ENCODE measurements at places on chromosomes 6 and 20.

DNA sequence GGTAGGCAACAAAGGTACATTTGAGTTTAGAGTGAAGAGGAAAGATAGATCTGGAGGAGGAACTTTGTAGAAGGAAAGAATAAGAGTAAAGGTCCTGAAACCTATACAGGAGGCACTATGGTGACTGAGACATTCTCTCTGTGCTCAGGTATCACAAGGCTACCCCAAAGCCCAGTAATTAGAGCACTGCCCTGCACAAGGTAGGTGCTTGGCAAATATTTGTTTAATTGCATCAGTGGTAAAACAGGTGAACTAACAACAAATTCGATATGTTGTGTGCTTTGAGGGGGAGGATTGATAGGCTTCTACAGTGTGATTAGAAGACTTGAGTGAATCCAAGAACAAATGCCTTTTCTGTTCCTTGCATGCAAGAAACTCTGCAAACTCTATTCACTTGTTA lies 6.8 kb upstream of the TSHZ2 start:
- no peak for DNase-seq

- DNase-seq, result peak; percentile 12
Observed at GRCh38 chr6:73722318-73723060, 26.5 kb downstream of the CD109 start.

- DNase-seq, result no peak
Observed at GRCh38 chr6:170232186-170233002, 58.5 kb downstream of the DLL1 start.

GRCh38 chr6:69408886-69409285 lies 387.9 kb downstream of the LMBRD1 start:
- no peak for DNase-seq

- no peak for DNase-seq
Observed at GRCh38 chr6:108080010-108080780, 5.7 kb upstream of the OSTM1 start.

- DNase-seq, result no peak
Observed at GRCh38 chr20:58375759-58376352, 13.2 kb upstream of the VAPB start.

- no peak for DNase-seq
Observed at GRCh38 chr6:78810698-78811097, 56.7 kb upstream of the IRAK1BP1 start.

GRCh38 chr20:14922503-14923267 lies 585.3 kb upstream of the FLRT3 start:
- no peak for DNase-seq

DNA sequence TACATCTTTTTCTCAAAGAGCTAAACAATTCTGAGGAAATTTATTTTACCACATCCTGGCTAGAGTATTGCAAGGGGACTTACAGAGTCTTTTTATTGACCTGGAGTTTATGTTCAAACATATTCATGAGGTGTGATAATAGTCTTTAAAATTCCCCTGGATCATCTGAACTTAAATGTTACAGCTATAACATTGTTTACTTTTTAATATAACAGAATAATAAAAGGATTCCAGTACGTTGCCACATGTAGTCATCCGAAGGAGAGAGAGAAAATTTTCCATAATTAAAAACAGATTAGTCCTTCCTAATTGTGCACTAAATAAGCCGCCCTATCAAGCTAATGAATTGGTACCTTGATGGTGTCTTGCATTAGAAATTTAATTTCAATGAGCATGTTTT lies 765.4 kb upstream of the MAP3K7 start:
- DNase-seq, result no peak

DNA sequence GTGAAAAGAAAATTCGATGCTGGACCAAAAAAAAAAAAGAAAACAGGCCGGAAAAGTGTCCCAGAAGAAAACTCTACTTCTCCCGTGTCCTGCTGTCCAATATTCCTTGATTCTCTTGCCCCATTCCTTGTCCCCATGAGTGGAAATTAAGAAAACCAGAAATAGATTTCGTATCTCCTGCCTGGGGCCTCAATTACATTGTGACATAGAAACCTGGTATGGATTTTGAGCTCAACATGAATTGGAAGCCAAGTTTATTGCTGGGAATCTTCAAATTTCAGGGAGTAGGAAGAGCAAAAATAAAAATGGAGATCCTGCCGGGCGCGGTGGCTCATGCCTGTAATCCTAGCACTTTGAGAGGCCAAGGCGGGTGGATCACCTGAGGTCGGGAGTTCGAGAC lies 11.9 kb downstream of the ISM1 start:
- DNase-seq, result no peak

- no peak for DNase-seq
Observed at GRCh38 chr20:62753626-62754025, 42.6 kb upstream of the MRGBP start.

GRCh38 chr6:134689177-134689576 lies 260.7 kb downstream of the ALDH8A1 start:
- no peak for DNase-seq

GRCh38 chr6:85062884-85063283 lies 298.5 kb upstream of the TBX18 start:
- DNase-seq, result no peak

- no peak for DNase-seq
Observed at GRCh38 chr20:63778034-63778752, 38.6 kb downstream of the SLC2A4RG start.

DNA sequence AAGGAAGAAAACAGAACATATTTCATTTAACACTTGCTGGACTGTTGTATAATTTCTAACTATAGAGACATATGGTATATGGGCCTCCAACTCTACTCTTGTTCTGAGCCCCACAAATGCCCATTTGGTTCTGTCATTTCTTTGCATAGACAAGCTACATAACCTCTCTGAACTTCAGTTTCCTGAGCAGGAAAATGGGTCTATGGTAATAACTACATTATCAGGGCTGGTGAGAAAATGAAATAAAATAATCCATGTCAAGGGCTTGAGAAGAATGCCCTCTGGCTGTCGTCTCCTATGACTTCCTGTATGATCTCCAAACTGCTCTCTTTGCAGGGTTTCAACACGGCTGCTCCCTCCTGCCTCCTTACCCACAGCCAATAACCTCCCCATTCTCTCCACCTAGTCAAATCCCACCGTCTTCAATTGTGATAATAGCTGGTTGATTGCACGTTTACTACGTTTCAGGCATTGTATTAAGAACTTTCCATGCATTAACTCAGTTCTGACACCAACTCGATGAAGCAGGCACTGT lies 12.0 kb downstream of the ZCCHC3 start:
- no peak for DNase-seq

GRCh38 chr20:967796-968742 lies 34.0 kb downstream of the RSPO4 start:
- no peak for DNase-seq

DNA sequence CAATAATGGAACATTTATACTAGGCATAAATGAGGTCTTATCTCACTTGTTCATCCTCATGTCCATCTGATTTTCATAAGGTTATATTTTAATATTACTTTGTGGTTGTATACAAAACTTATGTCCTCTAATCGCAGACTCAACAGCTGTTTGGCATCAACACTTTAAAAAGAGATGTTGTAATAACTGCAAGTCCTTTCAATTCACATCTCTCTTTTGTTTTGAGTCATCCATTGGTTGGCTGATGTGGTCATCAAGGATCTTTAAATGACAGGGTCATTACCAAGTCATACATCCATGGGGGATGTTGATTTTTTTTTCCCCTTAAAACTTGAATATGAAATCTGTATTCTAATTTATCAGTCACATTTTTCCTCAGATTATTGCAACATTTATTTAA lies 299.4 kb upstream of the NRSN1 start:
- no peak for DNase-seq

GRCh38 chr20:53328961-53329360 lies 264.7 kb downstream of the ZNF217 start:
- no peak for DNase-seq

- peak; percentile 59 for DNase-seq
Observed at GRCh38 chr6:41278699-41279405, 7.6 kb downstream of the TREM1 start.

DNA sequence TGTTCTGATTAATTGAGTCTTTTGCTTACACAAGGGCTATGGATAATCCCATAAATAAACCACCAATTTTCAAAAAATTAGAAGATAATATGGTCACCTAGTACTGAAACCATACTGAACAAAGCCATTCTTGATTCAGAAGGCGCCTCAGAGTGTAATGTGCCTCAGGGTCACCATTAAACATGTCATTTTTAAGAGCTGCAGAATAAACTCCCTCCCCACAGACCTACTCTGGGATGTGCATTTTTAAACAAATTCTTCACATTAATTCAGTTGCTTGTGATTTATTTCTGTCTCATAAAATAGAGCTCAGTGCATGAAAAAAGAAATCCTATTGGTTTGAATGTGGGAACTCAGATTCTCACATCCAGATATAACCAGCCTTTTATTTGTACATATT lies 202.1 kb upstream of the HEY2 start:
- no peak for DNase-seq

- no peak for DNase-seq
Observed at GRCh38 chr20:59177266-59178250, 13.9 kb downstream of the ZNF831 start.

DNA sequence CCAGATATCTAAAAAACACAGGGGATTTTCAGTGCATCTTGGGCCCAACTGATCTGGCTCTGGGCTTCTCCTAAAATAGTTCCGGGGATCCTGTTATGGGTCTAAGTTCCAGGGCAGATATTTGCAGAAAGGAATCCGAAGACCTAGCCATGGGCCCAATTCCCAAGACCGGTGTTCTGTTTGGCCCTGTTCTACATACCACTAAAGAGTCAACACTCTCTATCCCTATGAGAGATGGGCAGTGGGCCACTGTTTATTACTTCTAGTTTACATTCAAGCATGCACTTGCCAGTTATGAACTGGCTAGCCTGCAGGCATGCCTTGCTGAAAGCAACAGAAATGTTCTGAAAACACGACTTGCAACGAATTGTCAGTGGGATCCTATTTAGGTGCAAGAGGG lies 87.4 kb upstream of the PLCB4 start:
- no peak for DNase-seq

GRCh38 chr20:33082546-33082945 lies 3.1 kb downstream of the BPIFB4 start:
- DNase-seq, result no peak

- DNase-seq, result no peak
Observed at GRCh38 chr20:50381075-50381732, 129.0 kb upstream of the PTPN1 start.

DNA sequence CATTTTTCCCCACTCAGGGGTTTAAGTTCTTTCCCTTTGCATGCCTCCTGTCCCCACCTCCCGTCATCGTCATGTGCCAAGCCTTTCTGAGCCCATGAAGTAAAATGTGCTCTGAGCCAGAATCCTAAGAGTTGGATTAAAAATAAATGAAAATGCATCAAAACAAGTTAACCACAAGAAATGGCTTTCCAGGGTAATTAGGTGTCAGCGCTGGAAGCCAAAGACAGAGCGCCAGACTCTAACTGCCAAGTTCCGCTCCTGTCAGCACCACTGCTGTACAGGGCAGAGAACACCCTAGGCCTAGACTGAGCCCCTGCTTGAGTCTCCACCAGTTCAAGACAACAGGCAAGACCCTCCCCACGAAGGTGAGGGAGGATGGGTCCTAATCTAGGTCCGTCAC lies 5.5 kb upstream of the C20orf202 start:
- DNase-seq, result no peak

GRCh38 chr20:4167261-4168021 lies 152.1 kb upstream of the RNF24 start:
- no peak for DNase-seq

GRCh38 chr6:109379711-109380110 lies 2.6 kb downstream of the CD164 start:
- DNase-seq, result no peak

DNA sequence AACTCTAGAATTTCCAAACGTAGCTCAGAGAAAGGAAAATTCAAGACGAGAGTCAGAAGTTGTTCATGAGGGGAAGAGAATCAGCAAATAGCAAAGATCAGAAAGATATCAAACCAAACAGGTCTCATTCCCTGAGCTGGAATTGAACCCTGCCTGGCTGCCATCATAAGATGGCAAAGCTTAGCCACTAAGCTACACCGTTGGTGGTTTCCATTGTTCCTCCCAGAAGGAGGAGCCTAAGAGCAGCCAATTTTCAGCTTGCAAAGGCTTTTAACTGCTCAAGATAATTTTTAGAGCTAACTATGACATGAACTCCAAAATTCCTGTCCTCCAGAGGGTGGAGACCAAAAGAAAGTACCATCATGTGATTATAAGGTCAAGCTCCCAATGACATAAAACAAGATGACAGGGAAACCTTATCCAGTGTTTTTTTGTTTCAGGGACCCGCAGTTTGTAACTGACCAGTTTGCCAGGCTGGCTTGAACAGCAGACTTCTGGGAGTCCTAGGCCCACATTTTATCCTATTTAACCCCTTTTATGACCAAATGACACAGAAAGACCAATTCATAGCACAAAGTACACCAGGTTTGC lies 55.9 kb downstream of the COL11A2 start:
- no peak for DNase-seq

- DNase-seq, result no peak
Observed at GRCh38 chr6:152054441-152054840, 247.0 kb downstream of the ESR1 start.

- no peak for DNase-seq
Observed at GRCh38 chr6:133245422-133245903, 4.3 kb downstream of the EYA4 start.

- DNase-seq, result no peak
Observed at GRCh38 chr20:37344506-37345338, 1.2 kb upstream of the SRC start.

DNA sequence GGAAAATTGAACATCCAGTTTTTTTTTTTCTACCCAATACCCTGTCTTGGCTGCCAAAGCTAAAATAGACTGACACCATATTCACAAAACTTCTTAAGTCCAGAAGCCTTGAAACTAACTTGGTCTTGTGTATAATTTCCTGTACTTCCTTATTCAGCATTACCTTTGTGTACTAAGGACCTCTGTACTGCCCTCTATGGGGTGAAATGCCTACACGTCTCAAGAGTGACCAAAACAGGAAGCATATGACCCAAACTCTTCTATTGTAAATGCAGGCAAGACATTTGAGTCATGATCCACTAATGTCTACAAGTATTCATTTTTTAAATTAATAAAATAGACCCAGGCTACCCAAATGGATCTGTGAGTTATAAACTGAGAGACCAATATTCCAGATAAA lies 50.4 kb downstream of the HMGCLL1 start:
- no peak for DNase-seq

DNA sequence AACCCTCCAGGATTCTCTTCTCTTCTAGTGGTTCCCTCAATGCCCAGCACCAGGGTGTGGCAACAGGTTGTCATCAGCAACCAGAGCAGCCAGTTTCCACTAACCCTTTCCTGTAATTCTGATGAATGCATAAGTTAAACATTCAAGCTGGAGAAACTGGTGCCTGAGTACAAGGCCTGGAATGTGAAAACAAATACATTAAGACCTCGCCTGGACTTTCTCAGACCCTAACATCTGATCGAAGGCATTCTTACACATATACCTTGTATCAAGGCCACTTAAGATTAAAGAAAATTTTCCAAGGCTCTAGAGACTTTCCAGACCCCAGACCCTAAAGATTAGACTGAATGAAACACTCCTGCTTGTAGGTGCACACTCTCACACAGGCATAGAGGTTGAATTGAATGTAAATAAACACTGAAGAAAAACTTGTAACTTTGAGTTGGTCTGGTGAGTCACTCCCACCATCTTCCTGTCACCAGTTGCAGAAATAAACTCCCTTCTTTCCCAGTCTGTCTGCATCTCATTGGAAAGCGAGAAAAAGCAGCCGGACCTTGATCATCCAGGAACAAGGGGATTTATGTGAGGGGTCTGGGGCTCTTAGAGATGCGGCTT lies 9.0 kb downstream of the LRP11 start:
- DNase-seq, result no peak

GRCh38 chr20:61886721-61887595 lies 178.7 kb downstream of the TAF4 start:
- DNase-seq, result peak; percentile 10

GRCh38 chr6:165308926-165309731 lies at the start of gene C6orf118:
Gene C6orf118 (minus strand): TSS chr6:165309605. CDS start chr6:165309586, 19 bp downstream.
- DNase-seq, result no peak
